GM03348 (cell line): ENCODE measurements at places on chromosomes 11 and 22.

DNA sequence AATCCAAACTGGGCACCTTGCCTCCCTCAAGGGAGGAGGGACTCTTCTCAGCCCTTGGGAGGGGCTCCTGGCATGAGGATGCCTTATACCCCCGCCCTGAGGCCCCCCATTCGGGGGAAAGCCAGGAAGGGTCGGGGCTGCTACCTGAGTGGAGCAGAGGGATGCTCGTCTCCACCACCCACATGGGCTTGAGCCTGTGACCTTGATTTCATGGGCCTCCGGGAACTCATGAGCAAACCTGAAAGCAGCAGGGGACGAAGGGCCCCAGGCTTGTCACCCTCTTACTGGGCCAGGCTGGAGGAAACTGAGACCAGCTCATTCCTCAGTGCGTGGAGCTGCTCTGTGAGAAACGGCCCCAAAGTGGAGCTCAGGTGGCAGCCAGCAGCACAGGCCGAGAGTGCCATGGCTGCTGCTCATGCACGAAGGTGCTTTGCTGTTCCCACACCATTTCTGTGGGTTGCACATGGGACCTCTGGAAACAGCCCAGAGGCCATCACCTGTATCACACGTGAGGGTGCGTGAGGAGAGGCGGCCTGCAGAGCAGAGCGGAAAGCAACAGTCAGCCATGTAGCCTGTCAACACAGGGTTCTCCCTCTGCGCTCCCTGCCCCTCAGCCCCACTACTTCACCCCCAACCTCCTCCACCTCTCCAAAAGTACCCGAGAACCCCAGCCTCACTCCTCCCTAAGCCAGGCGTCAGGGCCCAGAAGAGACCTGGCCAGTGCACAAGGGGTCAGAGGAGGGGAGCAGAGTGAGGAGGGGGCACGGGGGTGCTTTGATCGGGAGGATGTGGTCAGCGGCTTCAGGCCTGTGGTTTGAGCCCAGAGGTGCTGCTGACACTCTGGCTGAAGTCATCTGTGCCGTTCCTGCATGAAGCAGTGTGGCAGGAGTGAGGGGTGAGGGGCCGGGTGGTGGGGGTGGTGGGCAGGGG, 14.1 kb upstream of the IL2RB start:
- no peak for DNase-seq

DNA sequence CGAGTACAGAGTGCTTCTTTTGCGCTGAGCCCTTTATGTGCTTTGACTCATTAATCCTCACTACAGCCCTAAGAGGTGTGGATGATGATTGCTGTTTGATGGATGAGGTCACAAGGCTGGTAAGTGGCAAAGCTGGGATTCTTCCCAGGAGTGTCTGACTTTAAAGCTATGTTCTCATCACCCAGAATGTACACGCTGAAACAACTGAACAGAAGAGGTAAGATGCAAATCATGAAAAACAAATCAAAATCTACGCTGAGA, 37.7 kb upstream of the CREB3L1 start:
- DNase-seq: no peak

DNA sequence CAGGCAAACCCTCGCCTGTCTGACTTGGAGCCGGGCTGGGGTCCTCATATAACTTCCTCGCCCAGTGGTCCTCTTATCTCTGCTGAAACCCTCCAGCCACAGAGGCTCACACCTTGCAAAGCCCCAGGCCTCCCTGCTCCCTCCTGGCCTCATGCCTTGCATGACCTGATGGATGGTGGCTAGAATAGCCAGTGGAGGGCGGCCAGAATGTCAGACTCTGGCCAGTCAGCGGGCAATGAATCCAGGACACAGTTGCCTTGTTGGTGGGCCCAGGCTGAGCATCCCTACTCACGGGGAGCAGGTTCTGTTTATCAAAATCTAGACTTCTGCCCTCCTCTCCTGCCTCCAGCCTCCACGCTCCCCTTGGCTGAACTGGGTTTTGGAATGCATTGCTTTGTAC, 69.1 kb upstream of the WNT11 start:
- DNase-seq: no peak

- no peak for DNase-seq
Observed at GRCh38 chr11:122744357-122744756, 88.8 kb downstream of the UBASH3B start.

DNA sequence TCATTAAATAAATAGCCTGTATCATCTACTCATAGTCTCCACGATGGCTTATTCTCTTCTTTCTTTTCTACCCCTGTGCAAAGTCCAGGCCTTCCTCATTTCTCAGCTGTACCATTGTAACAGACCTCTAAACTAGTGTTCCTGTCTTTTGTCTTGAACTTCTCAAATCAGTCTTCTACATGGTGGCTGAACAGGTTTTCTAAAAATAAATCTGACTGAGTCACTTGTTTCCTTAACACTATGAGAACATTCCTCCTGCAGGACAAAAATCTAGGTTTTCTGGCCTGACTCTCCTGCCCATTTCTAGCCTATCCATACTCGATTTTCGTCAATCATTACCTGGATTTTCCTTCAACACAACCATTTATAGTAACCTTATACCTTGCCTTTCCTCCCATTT, 1080.8 kb upstream of the TENM4 start:
- no peak for DNase-seq

DNA sequence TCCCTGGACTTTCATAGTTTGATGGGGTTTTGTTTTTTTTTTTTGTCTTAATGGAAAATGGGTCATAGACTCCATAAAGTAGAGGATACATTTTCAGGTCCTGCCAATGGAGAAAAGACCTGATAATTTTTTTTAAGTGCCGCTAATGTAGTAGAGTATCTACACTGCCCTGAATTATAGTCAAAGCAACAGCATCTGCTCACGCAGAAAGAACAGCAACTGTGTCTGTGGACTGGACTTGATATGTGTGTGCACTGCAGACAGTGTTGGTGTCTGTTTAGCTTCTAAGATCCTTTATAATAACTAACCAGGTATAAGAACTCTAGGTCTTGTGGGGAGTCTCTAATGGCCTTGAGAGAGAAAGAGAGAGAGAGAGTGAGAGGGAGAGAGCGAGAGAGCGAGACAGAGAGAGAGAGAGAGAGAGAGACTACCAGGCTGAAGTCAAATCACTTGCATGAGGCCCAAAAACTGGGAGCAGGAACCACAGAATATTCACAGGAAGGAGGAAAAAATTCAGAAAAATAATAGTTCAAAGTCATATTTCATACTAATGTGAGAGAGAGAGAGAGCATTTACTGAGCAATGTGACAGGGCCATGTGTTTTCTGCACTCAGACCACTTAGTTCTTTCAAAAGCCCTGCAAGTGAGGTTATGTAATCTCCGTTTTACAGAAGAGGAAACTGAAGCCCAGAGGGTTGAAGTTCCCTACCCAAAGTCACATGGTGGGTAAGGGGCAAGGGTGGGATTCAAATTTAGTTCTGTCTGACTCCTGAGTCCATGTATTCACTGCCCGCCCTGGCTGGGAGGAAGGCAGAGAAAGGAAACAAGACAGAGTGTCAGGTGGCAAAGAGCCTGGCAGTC, 8.6 kb upstream of the MIAT start:
- DNase-seq: no peak

- DNase-seq: no peak
Observed at GRCh38 chr11:33692541-33692940, 8.1 kb downstream of the C11orf91 start.

- no peak for DNase-seq
Observed at GRCh38 chr11:7428196-7428595, 57.1 kb upstream of the OLFML1 start.

- no peak for DNase-seq
Observed at GRCh38 chr11:1785749-1786413, 22.2 kb upstream of the CTSD start.

- peak; percentile 96 for DNase-seq
Observed at GRCh38 chr11:126431401-126432064, 76.0 kb downstream of the ST3GAL4 start.

DNA sequence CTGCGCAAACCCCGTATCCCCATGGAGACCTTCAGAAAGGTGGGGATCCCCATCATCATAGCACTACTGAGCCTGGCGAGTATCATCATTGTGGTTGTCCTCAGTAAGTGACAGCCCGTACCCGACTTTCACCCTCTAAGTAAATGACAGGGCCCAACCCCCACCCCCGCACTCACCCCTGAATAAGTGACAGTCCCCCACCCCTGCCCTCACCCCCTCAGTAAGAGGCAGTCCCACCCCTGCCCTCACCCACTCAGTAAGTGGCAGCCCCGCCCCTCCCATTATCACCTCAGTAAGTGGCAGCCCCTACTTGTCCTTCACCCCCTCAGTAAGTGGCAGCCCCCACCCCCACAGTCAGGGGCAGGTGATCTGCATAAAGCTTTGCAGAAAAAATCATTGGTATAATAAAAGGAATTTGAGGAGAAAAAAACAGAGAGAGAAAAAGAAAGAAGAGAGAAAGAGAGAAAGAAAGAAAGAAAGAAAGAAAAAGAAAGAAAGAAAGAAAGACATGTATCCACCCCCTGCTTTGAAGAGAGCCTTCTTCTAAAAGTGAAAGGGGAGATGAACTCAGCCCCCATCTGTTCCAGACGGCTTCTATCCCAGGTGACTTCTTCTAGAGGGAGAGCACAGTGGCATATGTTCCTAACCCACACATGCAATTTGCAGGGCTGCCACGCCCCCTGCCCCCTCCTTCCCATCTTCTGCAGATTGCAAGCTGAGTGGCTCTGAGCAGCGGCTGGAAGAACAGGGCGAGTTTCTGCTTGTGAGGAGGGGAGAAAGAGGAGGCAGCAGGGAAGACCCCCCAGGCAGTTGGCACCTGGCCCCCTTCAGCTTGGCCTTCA, 12.5 kb upstream of the SMIM35 start:
- DNase-seq: no peak

- no peak for DNase-seq
Observed at GRCh38 chr11:13784855-13785254, 116.4 kb downstream of the FAR1 start.

DNA sequence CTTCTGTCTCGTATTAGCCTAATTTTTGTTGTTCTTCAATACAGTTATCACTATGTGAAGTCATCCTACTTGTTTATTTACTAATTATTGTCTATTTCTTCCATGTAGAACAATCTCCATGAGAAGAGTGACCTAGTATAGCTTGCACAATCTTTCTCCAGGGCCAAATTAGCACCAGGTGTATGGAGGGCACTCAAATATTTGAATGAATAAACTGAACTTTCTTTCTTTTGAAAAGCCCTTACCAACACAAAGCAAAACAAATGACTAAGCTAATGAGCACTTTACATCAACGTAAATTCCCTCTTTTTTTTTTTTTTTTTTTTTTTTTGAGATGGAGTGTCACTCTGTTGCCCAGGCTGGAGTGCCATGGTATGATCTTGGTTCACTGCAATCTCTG, 34.2 kb downstream of the ABTB2 start:
- no peak for DNase-seq

GRCh38 chr11:121895919-121896318, 220.1 kb downstream of the BLID start:
- DNase-seq: peak; percentile 78

DNA sequence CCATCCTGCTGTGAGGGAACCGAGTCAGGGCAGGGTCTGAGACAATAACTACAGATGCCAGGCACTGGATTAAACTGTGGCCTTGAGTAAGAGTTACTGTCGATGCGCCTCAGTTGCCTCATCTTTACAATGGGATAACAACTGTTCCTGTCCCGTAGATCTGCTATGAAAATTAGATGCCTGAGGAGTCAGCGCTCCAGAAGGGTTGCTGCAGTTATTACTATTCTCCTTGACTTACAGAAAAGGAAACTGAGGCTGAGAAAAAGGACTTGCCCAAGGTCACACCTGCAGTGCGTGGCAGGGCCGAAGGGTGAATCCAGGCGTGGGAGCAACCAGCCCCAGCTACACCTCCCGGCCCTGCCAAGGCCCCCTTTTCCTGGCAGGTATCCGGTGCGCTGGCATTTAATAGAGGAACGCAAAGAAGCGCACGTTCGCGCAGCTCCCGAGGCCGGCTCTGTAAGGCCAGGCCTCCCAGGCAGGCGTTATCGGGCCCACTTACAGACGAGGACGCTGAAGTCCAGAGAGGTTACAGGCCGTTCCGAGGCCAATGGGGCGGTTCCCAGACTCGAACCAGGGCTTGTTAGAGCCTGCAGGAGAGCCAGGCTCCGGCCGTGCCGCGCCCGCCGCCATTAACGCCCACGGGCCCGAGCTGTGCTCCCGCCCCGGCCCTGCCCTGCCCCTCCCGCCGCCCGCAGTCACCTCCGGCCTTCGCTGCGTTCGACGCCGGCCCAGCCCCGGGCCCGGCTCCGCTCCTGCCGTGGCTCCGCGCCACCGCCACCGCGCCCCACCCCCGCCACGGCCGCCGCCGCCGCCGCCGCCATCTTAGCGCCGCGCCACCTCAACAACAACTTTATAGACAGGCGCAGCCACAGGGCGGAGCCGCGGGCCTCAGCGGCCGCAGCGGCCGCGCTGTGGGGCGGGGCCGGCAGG, at the start of gene C11orf68:
Gene C11orf68, minus strand, starts transcription at position 852 of the 930 bp plus-strand sequence. Its CDS starts 31 bp downstream, at position 821.
- no peak for DNase-seq

GRCh38 chr11:45105233-45105983, 41.0 kb upstream of the PRDM11 start:
- DNase-seq: peak; percentile 89

DNA sequence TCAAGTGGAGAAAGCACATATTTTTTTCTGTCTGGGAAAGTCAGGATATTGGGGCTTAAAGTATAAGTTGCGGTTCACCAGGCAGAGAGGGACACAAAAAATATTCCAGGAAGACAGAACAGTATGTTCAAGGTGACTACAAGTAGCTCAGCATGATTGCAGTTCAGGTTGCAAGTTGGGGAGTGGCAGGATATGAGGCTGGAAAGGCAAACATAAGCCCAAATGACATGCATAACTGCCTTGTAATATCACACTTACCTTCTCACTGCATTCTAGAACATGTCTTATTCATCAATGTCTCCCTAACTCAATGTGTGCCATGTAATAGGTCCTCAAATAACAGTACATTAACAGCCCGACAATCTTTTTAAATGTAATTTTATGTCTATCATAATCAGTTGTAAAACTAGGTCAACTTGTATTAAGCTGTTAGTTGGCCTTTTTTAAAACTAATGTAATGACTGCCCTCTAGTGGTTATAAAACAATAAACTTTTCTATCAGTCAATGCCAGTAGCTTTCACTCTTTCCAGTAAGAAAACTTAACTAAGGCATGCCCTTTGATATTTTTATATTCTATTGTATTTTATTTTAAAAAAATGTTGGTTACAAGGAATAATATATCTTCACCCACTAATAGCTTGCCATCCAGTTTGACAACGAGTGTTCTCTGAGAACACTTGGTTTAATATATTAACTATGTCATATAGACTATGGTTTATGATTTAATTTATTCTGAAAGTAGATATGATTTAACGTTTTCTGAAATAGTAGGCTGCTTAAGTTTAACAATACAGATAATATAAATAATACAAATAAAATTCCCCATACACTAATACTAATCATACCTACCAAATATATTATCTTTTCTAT, 39.4 kb upstream of the CFAP300 start:
- DNase-seq: peak; percentile 60

- DNase-seq: no peak
Observed at GRCh38 chr11:132994966-132995365, 537.3 kb downstream of the OPCML start.

DNA sequence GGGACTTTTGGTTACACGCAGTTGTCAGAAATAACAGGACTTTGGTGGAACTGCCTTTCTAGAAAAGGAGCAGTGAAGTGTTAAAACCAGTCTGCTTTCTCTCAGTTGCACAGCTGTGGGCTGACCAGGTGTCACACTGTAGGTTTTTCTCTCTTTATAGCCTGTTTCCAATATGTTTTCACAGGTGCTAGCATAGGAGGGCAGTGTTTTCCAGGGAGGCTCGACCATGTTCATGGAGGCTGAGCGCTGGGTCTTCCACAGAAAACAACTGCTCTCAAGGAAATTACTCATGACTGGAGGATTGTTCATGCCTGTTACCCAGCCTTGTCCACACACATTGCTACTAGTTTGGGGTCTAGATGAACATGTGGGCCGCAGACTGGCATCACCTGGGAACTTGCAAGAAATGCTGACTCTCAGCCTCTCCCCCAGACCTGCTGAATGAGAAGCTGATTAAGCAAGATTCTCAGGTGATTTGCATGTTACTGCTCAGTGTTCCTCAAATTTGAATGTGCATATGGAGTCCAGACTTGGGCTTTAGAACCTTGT, 157.7 kb downstream of the MAML2 start:
- DNase-seq: no peak
